Head of caudate nucleus (tissue), 42 donors: ENCODE measurements at places on chromosomes 2 and 18.

GRCh38 chr2:101720732-101721131 is 23.2 kb downstream of the MAP4K4 start:
- DNase-seq = no peak

GRCh38 chr18:62069556-62069955 is 117.3 kb downstream of the PIGN start:
- no peak for DNase-seq

DNA sequence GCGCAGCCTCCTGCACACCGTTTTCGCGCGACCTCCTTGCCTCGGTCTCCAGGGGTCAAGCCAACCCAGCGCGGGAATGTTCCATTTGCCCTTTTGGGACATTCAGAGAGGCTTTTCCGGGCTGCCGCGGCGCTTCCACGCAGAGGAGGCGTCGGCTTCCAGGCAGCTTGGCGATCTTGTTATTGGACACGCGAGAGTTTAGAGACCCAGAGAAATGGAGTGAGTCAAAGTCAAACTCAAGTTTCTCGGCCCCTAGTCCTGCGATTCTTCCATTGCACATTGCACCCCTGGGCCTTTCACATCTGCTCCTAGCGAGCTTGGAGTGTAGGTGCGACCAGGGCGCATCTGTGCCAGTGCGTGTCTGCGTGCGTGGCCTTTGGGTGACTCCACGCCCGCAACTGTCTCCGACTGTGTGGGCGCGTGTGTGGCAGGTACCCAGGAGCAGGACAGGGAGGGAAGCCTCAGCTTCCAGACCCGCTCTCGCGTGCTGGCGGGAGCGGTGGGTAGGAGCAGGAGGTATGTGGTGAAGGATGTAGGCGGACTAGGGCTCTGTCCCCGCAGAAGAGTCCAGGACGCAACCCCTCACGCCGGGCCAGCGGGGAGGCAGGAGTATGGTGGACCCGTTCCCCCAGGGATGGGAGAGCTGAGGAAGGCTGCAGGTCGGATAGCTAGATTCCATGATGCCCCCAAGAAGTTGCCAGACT is 13.5 kb downstream of the SIX3 start:
- peak; percentile 18 for DNase-seq

- no peak for DNase-seq
Observed at GRCh38 chr2:48318116-48318515, 211.8 kb upstream of the STON1 start.

- DNase-seq = no peak
Observed at GRCh38 chr2:42050703-42051542, 3.1 kb downstream of the PKDCC start.

- peak; percentile 13 for DNase-seq
Observed at GRCh38 chr2:7672027-7672684, 754.9 kb downstream of the RNF144A start.
